SHP77 (cell line): ENCODE measurements at places on chromosomes 16 and 17.

- DNase-seq, result no peak
Observed at GRCh38 chr16:22292320-22292719, 4.9 kb upstream of the POLR3E start.

DNA sequence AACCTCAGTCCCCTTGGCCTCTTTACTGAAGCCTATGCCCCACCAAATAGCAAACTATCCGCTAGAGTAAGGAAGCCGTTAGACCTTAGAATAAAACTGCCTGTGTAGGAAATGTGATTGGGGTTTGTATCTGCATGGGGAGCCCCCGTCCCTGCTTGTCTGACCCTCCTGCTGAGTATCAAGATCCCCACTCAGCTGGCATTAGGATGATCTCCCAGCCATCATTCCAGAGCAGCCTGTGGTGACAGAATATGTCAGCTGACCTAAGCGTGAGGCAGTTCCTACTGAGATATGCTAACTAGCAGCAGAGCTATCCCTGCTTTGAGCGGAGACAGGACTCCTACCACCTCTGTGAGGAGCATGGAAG lies 645 bp upstream of the GFOD2 start:
- DNase-seq, result no peak

DNA sequence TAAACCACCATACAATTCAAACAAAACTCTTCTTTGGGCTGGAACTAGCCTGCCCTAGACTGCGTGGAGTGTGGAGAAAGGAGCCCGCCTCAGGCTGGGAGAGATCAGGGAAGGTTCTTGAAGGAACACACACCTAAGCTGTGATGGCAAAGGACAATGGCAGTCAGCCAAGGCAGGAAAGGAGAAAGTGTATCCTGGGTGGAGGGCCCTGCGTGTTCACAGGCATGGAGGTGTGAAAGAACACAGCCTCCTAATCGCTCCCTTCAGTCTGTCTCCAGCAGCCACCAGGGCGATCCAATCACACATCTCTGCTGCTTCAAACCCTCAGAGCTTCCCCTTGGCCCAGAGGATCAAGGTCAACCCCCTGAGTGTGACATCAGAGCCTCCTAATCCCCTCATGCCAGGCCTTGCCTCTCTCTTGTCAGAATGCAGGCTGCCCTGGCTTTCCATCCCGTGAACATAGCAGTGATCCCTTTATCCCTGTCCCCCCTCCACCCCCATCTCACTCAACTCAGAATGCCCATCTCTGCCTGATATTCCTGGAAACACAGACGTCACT lies 173.0 kb downstream of the KATNIP start:
- DNase-seq, result no peak

GRCh38 chr16:66287416-66287815 lies 79.1 kb upstream of the CDH5 start:
- DNase-seq, result no peak

- peak; percentile 91 for DNase-seq
Observed at GRCh38 chr17:7004398-7005253, 7.8 kb upstream of the RNASEK start.

DNA sequence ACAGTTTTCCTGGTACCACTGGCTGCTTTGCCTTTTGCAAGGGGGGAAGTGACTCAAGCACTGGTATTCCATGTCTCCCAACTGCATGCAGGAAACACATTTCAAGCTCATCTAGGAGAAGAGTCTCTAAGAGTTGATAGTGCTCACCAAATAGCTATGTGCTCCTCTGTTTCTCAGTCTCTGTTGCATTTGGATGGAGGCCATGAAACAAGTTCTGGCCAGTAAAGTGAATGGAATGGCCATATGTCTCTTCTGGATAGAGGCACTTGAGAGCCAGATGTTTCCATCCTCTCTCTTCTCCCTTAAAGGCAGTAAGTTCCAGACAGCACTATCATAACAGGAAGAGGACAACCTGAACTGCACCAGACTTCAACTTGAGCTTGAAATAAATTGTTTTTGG lies 60.6 kb downstream of the C16orf82 start:
- DNase-seq, result no peak
